ENCODE measurements at places on chromosomes 7 and 10.
A peak's percentile ranks its signal among the peaks of the same experiment; 100 is the strongest.

DNA sequence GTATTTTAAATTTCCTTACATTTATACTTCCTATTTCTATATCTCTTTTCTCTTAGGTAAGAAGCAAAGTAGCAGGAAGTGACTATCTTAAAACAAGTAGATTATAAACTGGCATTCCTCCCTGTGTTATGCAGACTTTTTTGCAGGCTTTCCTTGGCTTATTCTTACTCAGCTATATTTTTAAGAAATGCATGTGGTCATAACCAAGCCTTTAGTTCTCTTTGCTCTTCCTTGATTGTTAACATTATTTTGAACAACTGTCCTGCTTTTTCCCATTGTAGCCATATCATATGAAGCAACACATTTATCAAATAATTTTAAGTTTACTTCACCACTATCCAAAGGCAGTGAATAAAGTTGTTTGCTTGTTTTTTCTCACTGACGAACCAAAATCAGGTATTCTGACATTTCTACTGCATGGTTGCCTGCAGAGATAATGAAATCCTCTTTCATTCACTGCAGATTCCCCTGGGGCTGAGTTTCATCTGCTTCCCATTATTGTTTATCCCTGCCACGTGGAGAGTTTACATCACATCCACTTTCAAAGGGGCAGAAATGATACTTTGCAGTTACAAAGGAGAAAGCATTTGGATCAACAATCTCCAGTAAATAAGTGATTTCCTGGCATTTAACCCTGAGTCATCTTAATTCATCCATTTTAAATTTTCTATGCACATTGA lies 389.9 kb upstream of the SEMA3C start:
- peak; percentile 44 for DNase-seq

- DNase-seq, result no peak
These were observed 243.7 kb upstream of the SP8 start for GRCh38 chr7:21030237-21030871.

DNA sequence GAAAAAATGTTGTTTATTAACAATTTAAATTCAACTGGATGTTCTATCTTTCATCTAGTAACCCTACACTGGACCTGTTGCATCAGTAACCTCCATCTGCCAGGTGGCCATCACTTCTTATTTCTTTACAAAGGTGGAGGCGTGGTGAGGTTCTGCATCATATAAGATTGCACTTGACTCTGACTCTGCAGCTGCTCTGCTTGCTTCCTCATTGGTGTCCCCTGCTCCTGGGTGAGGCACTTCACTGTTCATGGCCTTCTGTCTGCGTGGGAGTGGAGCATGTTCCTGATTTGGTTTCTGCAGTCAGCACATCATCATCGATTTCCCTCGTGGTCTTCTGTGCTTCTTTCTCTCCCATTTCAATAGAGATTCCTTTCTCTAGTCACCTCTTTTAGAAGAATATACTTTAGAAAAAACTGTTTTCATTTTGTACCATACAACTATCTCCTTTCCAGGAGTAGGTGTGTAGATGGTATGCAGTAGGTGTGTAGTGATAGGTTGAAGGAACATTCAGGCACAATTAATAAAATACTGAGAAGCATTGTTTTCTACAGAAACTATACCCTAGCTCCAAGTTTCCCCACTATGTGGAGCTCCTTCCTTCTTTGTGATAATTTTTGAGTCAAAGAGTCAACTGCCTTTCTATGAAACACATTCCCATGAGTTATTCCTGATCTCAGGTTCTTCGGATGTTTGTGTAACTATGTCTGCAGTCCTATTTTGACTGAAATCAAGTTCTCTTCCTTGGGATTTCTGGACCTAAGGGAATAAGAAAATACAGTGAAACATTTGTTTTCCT lies 231.7 kb upstream of the CNTNAP2 start:
- DNase-seq, result no peak

DNA sequence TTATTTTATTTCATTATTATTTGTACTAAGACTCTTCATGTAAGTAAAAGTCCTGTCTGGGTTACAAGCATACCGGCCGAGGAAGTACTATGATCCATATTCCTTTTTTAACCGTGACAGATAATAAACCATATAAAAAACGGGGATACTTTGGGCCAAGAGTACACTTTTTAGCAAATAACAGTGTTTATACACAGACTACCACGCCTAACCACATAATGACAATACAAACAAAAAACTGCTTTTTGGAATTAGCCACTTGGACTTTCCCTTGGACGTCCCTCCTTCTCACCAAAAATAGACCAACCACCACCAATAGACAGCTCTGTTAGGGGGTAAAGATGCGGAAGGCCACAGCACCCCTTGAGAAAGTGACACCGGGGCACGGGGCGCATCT lies 800 bp downstream of the MINDY3 start:
- no peak for DNase-seq

Measured in NCI-H1930 (cell line).